ENCODE measurements at places on chromosomes 3 and 15. TPM values are rescaled to one million over a fixed set of nuclear protein-coding genes. Genes with fewer than 3 reads are reported as not detected.

DNA sequence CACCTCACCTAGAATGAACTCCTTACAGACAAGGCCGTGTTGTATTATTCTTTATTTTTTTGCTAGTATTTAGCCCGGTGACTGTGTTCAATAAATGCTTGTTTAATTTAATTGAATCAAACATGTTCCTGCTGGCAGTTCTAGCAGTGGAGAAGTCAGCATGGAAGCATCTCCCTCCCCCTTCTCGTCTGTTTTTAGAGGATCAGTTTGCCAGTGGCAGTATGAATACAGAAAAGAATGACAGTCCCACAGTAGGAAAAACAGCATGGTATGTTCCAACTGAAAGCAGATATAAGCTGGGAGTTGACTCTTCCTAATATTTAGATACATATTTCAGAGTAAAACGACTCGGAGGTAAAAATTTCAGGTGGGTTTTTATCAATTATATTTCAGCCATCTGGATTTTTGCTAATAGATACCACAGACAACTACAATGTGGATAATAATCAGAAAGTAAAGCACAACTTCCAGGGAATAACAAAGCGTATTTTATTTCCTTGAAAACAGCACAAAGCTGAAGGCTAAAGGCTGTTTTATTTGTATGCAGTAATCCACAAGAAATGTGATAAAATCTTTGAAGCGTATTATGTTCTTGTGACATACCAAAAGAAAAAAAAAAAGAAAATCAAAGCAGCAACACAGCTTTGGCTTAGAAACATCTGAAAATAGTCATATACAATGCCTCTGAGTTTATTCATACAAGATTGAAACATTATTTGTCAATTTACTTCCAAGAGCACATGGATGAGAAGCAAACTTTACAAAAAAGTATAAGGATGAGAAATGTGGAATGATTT lies 244.5 kb upstream of the KCNMB2 start:
- DNase-seq = no peak

- no peak for DNase-seq
Measured at GRCh38 chr15:73678498-73678897, 5.7 kb upstream of the CD276 start.

DNA sequence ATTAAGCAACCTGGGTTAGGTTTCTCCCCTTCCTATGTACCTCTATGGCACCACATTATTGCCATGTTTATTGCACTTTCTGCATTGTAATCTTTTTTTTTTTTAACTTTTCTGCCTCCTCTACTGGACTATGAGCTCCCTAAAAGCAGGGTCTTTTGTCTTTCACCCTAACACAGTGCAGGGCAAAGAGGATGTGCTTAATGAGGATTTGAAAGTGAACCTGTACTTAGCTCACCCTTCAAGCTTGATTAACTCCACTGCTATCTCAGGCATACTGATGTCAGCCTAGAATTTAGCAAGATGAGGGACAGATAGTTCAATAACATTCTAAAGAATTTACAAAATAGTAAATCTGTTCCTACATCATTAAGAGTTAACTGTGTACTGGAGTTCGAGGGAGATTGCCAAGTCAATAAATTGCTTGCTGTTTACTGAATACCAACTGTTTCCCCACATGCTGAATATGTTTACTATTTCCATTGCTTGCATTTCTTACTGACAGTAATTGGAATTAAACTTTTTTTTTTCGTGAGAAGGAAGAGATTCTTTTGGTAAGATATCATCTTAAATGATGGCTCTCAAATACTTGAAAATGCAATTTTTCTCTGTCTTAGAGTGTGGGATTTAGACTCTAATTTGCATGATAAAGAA lies 15.7 kb upstream of the PPARG start:
- no peak for DNase-seq

GRCh38 chr3:140508550-140508949 lies 169.3 kb upstream of the TRIM42 start:
- DNase-seq = no peak

GRCh38 chr3:136109499-136109898 lies 86.6 kb downstream of the MSL2 start:
- no peak for DNase-seq

GRCh38 chr3:37375184-37376127 lies 201.1 kb upstream of the LRRFIP2 start:
- DNase-seq = no peak

- DNase-seq = no peak
Measured at GRCh38 chr3:134867277-134867676, 72.2 kb downstream of the EPHB1 start.

DNA sequence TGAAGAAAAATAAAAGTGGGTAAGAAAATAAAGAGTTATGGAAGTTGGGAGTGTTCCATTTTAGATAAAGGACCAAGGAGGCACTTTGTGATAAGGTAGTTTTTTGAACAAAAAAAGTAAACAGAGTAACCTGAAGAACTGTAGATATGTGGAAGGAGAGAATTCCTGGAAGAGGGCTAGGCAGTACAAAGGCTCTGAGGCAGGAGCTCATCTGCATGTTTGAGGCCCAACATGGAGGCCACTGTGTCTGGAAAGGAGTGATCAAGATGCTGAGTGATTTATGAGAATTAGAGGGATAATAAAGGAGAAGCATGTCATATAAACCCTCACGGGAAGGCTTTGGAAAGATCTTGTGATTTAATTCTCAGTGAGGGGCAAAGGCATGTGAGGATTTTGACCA lies 126.5 kb downstream of the DTWD1 start:
- DNase-seq = no peak

GRCh38 chr15:83292317-83292716 lies 7.9 kb upstream of the BNC1 start:
- no peak for DNase-seq

DNA sequence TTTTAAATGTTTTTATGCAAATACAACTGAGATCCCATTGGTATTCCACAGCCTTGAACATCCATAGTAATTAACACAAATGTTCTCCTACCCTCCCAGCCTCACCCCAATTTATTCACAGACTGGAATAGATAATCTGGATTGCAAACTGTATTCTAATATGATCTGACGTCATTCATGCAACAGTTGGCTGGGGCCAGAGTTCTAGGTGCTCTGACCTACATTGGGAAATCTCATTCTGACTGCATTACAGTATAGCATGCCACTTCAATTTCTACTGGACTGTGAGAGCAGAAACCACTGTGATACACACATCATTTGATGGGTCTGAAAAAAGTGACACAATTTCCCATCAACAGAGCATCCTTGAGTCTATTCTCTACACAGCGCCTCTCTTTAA lies 403.1 kb downstream of the MAGI1 start:
- no peak for DNase-seq

The AMT gene
- total RNA-seq = 10.0 TPM

The XCR1 gene
- not detected for total RNA-seq

The SNURF gene
- total RNA-seq = 27.3 TPM

The SAMMSON gene
- total RNA-seq = not detected
